ENCODE measurements at places on chromosomes 1 and 21.

- no peak for DNase-seq
Observed at GRCh38 chr21:45080232-45080631, 5.9 kb downstream of the ADARB1 start.

DNA sequence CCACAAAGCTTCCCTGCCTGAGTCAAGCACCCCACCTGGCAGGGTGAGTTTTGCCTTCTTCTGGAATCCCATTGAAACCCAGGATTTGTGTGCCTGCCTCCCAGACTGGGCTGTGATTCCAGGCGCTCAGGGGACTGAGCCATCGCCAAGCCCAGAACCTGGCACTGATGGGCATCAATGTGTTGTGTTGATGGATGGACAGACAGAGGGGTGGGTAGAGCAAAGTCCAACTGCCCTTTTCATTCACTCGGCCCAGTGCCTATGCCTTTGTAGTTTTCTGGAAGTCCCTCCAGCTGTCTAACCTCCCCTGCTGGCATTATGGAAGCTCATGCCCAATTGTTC lies 66.0 kb upstream of the LAPTM5 start:
- no peak for DNase-seq

- no peak for DNase-seq
Observed at GRCh38 chr1:204271970-204272369, 58.2 kb upstream of the GOLT1A start.

DNA sequence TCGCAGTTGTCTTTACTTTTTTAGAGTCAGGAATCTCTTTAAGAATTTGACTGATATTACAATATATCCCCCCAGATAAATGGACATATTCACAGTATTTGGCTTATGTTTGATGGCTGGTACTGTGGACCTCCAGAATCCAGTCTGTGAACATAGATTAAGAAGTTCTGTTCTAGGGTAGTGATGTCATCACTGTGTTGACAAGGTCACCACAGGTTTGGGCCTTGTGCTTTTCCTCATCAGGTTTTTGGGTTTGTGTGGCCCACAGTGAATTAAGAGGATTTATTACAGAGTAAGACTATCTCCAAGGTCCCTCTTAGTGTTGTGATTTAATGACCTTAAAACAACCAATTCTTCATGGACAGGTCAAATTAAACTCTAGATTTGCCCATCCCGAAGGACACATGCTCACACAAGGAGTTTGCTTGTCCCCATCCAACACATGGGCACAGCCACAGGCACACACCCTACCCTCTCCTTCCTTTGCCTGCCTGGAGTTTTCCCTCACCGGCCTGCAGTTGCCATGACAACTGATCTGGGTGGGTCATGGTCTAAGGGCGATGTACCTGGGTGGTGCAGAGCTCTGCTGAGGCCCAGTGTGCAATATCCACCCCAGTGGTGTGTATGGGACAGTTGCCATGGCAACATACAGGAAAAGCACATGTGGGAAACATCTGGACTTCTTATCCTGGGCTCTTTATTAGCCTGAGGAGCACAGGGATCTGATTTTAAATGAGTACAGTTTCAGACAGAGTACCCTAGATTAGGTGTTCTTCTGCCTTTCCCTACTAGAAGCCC lies 98.6 kb downstream of the NAV1 start:
- no peak for DNase-seq

- no peak for DNase-seq
Observed at GRCh38 chr1:76074321-76075187, at the start of gene ST6GALNAC3. TSS of gene ST6GALNAC3 (plus strand) at chr1:76074746.

GRCh38 chr1:12065872-12066271 lies 2.8 kb downstream of the TNFRSF8 start:
- no peak for DNase-seq

- no peak for DNase-seq
Observed at GRCh38 chr21:26961698-26962097, 5.2 kb downstream of the ADAMTS5 start.

- no peak for DNase-seq
Observed at GRCh38 chr1:182795563-182796228, 6.1 kb downstream of the NPL start.

- no peak for DNase-seq
Observed at GRCh38 chr1:225990705-225991464, 8.3 kb downstream of the SDE2 start.

DNA sequence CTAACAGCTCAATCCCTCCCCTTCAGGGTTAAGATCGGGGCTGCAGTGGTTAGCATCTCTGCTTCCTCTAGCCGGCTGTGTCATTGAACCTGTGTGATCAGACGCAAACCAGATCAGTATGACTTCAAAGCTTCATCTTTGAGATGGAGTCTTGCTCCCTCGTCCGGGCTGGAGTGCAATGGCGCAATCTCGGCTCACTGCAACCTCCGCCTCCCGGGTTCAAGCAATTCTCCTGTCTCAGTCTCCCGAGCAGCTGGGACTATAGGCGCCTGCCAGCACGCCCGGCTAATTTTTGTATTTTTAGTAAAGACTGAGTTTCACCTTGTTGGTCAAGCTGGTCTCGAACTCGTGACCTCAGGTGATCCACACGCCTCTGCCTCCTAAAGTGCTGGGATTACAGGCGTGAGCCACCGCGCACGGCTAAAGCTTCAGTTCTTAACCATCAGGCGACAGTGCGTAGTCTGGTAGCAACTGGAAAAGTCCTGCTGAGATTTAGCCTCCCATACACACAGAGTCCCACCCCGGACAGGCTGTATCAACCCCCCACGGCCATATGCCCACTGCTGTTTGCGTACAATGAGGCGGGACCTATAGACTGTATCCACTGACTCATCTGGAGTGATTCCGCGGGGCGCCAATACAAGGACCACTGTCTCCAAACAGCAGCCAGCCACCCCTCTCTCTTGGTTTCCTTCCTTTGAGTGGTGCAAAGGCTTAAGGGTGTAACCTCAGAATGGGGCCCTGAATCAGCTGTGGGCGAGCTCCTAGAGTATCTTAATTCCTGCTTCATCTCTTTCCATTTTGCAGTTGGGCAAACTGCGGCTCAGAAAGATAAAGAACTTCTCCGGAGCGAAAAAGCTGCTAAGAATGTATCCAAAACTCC lies 23.3 kb downstream of the CELA3A start:
- no peak for DNase-seq

DNA sequence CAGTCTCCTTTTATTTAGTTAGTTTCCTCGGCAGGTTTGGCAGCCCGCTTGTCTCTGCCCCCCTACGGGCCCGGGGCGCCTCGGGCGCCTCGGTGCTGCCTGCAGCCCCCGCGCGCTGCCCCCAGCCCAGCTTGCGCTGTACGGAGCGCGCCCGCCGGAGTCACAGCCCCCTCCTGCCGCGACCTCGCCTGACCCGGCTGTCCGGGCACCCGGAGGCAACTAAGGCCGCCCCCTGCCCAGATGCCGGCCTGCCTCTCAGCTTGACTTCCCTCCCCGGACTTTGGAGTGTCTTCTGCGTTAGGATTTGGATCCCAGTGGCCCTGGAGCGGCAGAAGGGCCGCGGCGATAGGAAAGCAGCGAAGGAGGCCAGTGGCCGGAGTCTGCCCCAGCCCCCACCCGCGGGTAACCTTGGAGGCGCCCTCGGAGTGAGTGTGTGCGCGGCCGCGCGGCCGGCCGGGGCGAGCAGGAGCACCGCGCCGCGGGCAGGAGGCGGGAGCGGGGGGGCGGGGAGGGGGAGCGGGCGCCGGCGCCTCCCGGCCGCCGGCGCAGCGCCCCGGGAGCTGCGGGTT lies 7.6 kb downstream of the CDKN2C start:
- DNase-seq: no peak

DNA sequence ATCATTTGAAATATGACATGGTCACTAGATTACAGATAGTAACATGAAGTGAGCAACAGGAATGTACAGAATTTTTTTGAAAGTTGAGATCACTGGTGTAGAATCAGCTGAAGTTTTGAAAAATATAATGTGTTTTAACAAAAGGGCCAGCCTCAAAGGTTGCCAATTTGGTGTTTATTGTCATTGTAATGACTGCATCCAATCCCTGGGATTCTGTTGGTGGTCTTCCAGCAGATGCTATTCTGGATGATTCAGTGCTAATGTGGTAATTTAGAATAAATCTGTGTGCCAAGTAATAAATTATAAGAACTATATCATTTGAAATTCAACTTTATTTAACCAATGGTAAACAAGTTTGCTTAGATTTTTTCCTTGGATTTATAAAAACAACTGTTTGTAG lies 436.4 kb upstream of the PKN2 start:
- DNase-seq: no peak

DNA sequence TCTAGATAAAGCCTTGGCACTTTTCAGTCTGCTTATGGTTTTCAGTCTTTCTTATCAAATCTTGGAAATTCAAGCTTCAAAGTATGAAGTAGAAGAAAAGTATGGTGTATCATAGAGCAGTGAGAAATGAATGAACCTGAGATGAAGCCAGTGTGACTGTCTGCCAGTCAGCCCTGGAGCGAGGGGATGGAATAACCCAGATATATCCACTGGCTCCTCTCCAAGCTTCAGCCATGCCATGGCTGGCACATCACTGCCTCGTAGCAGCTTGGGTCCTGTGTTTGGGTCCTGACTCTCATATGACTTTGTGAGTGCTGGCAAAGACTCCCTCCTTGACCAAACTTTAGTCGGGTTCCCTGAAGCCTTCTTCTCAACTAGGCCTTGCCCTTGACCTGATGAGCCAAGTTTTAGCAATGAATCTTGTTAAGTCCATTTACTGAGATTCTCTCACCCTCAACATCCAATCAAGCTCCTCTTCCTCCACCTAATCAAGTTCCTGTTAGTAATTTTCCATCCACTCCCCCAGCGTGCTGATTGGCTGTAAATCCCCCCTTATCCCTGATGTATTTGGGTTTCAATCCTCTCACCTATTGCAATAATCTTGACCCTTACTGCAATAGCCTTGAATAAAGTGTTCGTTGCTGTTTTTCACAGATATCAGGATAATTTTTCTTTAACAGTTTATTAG lies 62.5 kb upstream of the PRDX6 start:
- no peak for DNase-seq
